ENCODE measurements at places on chromosomes 2 and 18. TPM values are rescaled to one million over a fixed set of nuclear protein-coding genes. Genes with fewer than 3 reads are reported as not detected.

- H3K27ac ChIP-seq, result no peak overlapping the region
- H3K4me3 ChIP-seq, result no peak overlapping the region
- no peaks in the 10 kb centered on the region for H3K36me3 ChIP-seq
- DNase-seq, result no peak
- H3K27me3 ChIP-seq, result no peaks in the 10 kb centered on the region
Observed at GRCh38 chr2:233247744-233248143, 3.7 kb upstream of the ATG16L1 start.

DNA sequence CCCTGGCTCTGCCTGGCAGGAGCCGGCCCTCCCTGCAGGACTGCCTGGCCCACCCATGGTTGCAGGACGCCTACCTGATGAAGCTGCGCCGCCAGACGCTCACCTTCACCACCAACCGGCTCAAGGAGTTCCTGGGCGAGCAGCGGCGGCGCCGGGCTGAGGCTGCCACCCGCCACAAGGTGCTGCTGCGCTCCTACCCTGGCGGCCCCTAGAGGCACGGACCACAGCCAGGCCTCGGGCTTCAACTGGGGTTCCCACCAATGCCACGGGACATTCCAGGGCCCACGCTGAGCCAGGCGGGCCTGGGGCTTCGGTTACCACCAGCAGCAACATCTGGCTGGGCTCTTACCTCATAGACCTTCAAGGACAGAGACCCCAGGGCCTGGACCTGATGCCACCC, 6.1 kb upstream of the GMPPA start:
- H3K4me3 ChIP-seq, result no peak overlapping the region
- no peaks in the 10 kb centered on the region for H3K27me3 ChIP-seq
- H3K4me1 ChIP-seq, result no peaks in the 10 kb centered on the region
- H3K36me3 ChIP-seq, result no peaks in the 10 kb centered on the region
- DNase-seq, result no peak

GRCh38 chr2:218961651-218962570, 2.4 kb downstream of the CDK5R2 start:
- DNase-seq, result no peak
- no peak overlapping the region for H3K27ac ChIP-seq
- H3K4me3 ChIP-seq, result no peak overlapping the region

DNA sequence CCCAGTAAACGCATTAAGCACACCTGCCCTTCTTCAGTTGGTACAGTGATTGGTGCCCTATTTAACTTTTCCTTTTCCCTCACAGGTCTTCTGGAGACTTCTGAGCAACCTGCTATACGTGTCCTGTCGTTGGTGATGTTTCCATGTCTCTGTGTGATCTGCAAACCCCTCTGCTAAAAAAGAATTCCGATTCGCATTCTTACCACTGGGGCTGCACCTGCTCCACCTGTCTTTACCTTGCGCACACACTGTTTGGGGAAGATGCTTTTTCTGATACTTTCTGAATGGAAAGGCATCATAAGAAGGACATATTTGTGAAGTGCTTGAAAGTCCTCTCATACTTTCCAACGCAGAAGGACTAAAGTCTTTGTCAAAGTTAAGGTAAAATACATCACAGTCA, 323.9 kb upstream of the SOX11 start:
- H3K27ac ChIP-seq, result no peak overlapping the region
- no peak for DNase-seq
- no peaks in the 10 kb centered on the region for H3K36me3 ChIP-seq
- no peaks in the 10 kb centered on the region for H3K27me3 ChIP-seq

The FEV gene
- total RNA-seq, result not detected

The FRZB gene
- total RNA-seq, result 11.8 TPM

The PSMA8 gene
- total RNA-seq, result not detected

The COMMD1 gene
- total RNA-seq, result 29.6 TPM

The RNU2-63P gene
- not detected for total RNA-seq

The MARCHF4 gene
- not detected for total RNA-seq

Measured in tibial nerve (tissue), 4 donors.